Left forelimb (tissue), 1 donor: ENCODE measurements at places on chromosomes 13 and 19.

GRCh38 chr13:66506979-66507378 lies 723.2 kb downstream of the PCDH9 start:
- no peak for DNase-seq

GRCh38 chr13:34944751-34945150 lies 2.7 kb downstream of the NBEA start:
- no peak for DNase-seq

DNA sequence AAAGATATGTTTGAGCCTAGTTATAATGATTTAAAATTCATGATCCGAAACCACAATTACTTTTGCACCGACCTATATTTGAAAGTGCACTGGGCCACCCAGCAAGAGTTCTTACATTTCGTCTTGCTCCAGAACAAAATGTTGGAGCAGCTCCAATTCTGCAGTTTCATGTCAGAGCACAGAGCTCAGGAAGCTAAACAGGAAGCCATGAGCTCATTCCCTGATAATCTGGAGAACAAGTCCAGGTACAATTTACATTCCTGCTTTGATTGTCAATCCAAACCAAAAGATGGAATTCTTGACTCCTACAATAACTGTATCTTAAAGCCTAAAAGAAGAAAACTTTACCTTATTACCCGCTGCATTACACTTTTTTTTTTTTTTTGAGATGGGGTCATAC lies 131.8 kb downstream of the KCTD12 start:
- no peak for DNase-seq

DNA sequence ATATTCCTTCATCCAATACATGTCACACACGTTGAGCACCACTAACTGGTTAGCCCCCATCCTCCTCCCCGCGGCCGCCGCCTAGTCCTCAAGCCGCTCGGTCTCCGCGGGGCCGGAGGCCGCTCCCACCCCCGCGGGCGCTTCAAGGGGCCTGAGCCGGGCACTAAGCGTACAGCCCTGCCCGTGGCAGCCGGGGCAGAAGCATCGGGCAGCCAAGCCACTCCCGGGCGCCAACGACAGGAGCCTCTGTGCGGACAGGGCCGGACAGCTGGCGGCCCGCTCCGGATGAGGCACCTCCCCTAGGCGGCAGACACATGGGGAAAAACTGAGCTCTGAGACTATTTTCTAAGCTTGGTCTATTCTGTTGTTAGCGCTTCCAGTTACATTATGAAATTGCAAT lies 2.8 kb upstream of the ZNF543 start:
- no peak for DNase-seq

- DNase-seq, result no peak
Observed at GRCh38 chr19:4635754-4636116, 3.6 kb upstream of the TNFAIP8L1 start.

DNA sequence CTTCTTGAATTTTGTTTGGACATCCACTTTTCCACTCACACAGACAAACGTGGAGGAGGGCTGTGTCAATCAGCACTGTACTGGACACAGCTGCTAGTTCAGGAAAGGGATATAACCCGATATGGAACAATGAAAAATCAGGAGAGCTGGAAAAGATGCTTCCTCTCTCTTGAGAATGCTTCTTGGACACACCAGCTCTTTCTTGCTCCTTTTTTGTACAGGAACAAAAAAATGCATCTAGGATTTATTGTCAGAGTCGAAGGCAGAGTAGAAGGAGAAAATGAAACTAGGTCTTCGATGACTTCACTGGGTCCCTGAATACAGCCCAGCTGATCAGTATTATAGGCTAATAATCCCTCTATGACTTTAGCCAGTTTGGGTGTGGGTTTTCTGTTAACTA lies 62.2 kb downstream of the PEG3 start:
- no peak for DNase-seq

GRCh38 chr19:23991170-23991569 lies 76.5 kb downstream of the ZNF726 start:
- no peak for DNase-seq

- DNase-seq, result no peak
Observed at GRCh38 chr19:24081056-24081455, 5.9 kb upstream of the ZNF254 start.
